ENCODE measurements at places on chromosomes 2 and 18.

DNA sequence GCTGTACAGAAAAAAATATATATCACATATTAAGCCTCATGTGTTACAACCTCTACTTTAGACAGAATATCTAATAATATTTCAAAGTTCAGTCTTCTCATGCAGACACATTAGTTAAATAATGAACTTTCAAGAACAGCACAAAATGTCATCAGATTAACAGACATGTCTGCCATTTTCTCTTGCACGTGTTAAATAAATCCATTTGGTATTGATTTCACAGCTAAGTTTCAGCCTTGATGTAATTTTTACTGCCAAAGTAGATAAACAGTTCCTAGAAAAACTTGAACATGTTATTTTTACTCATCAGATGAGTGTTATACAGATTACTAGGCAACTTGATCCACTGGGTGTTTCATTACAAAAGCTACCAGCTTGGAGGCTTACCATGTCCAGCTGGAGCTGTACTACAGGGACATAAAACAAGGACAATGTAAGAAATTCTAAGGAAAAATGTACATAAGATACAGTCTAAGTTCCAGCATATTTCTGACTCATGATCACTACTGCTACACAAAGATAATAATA, 290.7 kb upstream of the DDX18 start:
- DNase-seq: no peak

GRCh38 chr18:22189449-22190166, 20.2 kb downstream of the GATA6 start:
- no peak for DNase-seq

DNA sequence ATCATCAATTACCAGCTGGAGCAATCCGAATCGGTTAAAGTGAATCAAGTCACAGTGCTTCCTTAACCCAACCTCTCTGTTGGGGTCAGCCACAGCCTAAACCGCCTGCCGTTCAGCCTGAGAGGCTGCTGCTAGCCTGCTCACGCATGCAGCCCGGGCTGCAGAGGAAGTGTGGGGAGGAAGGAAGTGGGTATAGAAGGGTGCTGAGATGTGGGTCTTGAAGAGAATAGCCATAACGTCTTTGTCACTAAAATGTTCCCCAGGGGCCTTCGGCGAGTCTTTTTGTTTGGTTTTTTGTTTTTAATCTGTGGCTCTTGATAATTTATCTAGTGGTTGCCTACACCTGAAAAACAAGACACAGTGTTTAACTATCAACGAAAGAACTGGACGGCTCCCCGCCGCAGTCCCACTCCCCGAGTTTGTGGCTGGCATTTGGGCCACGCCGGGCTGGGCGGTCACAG, 496 bp upstream of the ITGA4 start:
- peak; percentile 24 for DNase-seq

DNA sequence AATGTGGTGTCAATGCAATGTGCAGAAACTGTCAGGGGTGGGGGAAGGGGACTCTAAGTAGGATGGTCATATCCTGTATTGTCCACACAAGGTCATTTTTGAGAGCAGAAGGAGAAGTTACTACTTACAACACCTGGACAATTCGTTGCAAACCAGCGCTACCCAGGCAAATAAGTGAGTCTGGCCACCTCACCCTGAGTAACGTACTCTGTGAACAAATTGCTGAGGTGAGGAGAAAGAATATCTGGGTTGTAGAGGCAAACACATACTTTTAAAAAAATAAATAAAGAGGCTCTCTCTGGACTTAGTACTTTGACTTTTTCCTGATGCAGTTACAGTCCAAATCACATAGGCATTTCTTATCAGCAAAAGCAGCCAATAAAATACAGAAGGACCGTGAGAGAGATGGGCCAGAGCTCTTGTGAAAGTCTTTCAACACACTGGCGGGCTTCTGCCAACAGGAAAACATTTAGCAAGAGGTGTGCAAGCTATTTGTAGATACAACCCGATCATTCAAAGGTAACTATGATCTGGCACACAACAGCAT, 268.2 kb upstream of the ID2 start:
- DNase-seq: no peak

- no peak for DNase-seq
Observed at GRCh38 chr18:9872823-9873222, 12.9 kb upstream of the TXNDC2 start.

DNA sequence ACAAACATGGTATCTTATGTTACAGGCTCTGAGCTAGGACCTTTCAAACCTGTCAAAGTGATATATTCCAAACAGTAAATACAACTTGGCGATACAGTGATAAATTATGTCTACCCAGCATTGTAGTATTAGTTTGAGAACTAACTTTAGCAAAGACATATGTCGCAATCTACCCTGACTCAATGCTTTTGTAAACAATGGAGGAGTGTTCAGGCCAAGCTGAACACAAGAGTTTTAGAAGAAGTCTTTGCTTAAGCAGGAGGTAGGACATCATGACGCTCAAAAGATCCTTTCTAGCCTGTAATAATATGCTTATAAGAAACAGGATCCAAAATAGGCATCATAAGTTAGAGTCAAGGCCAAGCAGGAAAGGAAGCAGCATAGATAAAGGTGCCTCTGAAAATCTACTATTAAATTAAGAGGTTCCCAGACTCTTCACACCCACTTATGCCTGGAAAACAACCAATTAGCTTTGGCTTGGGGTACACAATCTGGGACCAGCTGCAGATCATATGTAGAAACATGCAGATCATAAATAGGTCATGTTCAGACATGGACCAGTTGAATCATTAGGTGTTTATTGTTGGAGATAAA, 132.5 kb downstream of the CSRNP3 start:
- DNase-seq: peak; percentile 64

All from foreskin fibroblast (primary cell).